ENCODE measurements at places on chromosomes 4 and X.

DNA sequence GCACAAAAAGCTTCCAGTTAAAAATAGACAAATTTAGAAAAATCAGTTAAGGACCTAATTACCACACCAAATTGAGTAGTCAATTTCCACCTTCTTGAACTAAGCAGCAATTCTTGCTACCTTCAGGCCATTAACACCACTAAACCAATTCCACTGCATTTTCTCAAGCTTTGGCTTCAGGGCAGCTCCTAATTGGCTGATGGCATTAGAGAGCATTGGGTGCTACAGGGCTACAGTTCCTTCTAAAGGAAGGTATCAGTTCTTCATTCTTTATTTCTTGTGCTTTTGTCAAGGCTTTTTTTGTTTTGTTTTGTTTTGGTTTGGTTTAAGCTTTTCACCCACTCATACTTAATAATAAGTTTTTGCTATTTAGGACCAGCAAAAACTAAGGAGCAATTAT, 90.2 kb upstream of the FAM241A start:
- DNase-seq, result no peak

- DNase-seq, result no peak
These were observed 24.9 kb downstream of the SH3BP2 start for GRCh38 chr4:2817701-2818350.

DNA sequence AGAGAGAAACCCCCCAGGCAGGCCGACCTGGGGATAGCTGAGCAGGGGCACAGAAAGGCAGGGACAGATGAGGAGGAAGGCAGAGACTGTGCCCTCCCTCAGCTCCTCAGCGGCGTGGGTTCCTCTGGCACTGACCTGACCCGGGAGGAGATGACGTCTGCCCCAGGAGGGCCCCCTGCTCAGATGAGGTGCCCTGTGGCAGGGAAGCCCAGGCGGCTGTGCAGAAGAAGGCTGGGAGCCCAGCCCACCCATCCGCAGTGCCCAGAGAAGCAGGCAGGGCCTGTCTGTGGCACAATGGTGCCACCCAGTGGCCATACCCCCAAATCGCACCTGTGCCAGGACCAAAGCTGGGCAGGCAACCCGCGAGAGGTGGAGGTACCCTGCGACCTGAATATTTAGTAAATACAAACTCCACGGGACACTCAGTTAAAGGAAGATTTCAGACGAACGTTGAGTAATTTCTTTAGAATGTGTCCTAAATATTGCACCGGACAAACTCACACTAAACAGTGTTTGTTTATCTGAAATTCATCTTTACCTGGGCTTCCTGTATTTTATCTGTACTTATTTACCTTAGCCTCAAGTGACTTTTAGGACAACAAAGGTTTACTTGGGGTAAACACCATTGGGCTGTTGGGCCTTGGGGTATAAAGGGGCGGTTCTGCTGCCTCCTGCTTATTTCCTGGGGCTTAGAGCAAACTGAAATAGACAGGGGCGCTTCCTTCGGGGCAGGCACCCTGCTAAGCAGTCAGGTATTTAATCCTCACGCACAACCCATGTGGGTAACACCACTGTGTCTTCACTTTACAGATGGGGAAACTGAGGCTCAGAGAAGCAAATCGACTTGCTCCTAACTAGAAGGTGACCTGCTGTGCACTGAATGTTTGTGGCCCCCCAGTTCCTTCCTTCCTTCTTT, 46.5 kb upstream of the HMX1 start:
- DNase-seq, result peak; percentile 33

- DNase-seq, result no peak
These were observed 22.1 kb downstream of the DOK7 start for GRCh38 chr4:3485011-3485791.

DNA sequence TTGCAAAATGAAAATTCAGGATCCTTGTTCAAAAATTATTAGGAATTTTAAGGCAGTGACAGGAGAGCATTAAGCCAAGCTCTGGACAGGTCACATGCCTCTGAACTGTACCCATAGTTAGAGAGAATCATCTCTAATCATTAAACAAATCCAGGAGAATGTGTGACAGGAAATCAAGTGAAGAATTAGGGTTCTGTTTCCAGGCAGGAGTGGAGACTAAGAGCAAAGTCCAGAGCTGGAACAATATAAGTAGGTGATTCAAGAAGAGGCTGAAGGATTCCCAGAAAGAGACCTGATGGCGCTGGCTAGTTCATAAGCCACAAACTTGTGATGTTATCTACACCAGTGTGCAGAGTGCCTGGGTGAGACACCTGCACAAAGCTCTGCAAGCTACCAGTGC, 104.6 kb upstream of the PRKG2 start:
- DNase-seq, result no peak

DNA sequence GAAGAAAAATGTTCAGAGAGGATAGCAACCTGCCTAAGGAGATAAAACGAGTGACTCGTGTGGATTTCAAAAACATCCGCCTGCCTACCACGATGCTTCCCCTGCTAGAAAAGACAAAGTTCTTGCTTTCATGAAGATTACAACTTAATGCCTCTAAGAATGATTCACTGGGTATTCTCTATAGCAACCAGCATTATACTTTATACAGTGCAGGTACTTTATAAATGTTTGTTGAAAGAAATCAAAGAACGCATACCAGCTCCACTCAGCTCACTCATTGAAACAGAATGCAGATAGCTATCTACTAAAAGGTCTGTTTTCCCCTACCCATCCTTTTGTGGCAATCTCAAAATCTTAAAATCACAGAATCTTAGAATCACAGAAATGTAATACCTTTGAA, 33.7 kb downstream of the GASK1B start:
- no peak for DNase-seq

- DNase-seq, result no peak
These were observed 147.3 kb downstream of the HS6ST2 start for GRCh38 chrX:132810964-132811712.

- no peak for DNase-seq
These were observed 904.1 kb downstream of the NLGN4X start for GRCh38 chrX:5324546-5324945.

GRCh38 chr4:105895583-105896460, 551 bp downstream of the NPNT start:
- no peak for DNase-seq

- DNase-seq, result no peak
These were observed 27.2 kb downstream of the OCIAD1 start for GRCh38 chr4:48858130-48858529.

- no peak for DNase-seq
These were observed 443.2 kb upstream of the FGF16 start for GRCh38 chrX:77003956-77004355.

- no peak for DNase-seq
These were observed 1351.8 kb downstream of the FSTL5 start for GRCh38 chr4:160811956-160812355.

DNA sequence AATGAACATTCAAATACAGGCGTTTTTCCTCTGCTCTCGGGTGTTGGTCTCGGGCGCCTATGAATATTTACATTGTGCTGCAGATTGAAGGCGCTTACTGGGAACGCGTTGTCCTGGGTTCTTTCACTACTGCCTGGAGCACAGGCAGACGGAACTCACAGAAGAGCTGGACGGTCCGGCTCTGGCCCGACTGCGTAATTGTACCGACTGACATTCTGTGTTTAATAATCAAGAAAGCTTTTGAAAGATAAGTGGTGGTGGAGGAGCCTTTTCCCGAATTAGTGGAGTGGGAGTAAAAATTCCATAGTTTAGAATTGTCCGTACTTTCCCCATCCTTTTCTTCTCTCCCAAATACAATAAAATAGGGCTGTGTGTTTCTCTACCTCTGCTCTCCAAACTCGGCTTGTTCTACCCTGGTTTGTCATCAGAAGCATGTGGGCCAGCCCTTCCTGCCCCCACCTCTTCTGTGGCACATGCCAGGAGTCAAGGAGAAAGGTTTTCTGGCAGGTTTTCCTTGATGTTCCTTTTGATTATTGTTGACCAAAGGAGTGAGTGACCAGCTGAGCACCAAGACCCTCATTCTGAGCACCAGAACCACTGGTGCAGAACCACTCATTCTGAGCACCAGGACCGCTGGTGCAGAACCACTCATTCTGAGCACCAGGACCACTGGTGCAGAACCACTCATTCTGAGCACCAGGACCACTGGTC, 2.3 kb downstream of the FHDC1 start:
- no peak for DNase-seq

- DNase-seq, result no peak
These were observed 9.8 kb downstream of the SCFD2 start for GRCh38 chr4:53355930-53356521.

- no peak for DNase-seq
These were observed 20.1 kb downstream of the GPR143 start for GRCh38 chrX:9745417-9746115.

GRCh38 chrX:69396916-69397315, 107.2 kb upstream of the NALF2 start:
- no peak for DNase-seq

DNA sequence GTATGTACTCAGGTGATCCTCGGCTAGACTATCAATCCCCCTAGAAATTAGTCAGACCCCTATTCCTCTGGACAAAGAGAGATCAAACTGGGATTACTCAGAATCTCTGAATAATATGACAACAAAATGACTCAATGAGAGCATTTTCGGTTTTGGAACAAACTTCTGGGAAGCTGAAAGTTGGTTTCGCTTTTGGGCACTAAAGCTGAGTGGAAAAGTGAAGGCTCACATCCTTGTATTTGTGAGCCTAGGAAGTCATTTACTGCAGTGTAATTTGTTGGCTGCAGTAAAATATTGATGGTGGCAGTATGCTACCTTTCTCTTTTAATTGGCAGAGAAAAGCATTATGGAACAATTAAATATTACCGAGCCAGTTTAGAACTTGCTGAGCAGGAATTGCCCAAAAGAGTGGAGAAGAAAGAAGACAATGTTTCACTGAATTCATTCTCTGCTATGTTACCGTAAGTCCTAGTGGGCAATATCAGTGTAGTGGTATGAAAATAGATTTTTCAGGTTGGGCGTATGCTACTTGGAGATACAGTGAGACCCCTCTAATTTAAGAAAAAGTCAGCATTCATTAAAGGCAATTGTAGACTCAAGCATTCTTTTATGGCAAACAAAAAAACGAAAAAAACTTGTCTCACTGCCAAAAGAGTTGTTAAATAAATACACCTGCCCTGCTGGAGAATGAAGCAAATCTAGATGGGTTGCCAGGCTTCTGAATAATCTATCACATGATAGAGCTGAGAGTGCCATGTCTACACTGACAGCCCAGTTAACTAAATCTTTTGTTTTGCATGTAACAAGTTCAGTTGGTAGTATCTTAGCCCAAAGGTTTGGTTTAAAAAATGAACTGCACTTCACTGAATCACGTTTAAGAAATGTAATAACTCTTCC, 69.6 kb downstream of the AGTR2 start:
- no peak for DNase-seq

DNA sequence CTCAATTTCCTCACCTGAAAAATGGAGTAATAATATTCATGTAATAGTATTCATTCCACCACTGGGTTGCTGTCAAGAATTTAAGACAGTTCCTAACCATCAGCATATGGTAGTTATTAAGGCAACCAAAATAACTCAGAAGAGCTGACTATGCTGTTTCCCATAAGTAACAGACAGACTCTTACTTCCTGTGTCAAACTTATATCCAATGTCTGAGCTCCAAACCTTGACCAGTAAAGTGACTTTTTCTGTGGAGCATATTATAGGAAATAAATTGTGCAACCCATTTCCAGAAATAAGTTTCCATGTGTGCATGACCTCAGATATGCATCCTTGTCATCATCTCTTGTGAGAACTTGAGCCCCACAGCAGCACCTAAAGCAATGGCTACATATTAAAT, 78.8 kb downstream of the HADH start:
- no peak for DNase-seq

DNA sequence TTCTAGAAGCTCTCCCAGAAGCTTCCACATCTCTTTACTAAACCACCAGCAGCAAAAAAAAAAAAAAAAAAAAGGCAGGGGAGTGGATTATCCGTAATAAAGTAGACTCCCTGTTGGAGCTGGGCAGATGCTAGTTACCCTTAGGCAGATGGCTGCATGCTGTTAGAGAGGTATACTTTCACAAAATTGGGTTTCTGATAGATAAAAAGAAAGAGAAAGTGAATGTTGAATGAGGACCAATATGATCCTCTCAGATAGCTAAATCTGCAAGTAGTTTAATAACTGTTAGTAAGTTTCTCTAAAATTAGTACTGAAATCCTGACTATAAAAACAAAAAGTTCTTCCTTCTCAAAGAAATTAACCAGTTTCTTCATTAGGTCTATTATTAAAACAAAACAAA, 195.4 kb downstream of the ANAPC10 start:
- no peak for DNase-seq

- DNase-seq, result no peak
These were observed 45.0 kb downstream of the TET2 start for GRCh38 chr4:105191621-105192210.

DNA sequence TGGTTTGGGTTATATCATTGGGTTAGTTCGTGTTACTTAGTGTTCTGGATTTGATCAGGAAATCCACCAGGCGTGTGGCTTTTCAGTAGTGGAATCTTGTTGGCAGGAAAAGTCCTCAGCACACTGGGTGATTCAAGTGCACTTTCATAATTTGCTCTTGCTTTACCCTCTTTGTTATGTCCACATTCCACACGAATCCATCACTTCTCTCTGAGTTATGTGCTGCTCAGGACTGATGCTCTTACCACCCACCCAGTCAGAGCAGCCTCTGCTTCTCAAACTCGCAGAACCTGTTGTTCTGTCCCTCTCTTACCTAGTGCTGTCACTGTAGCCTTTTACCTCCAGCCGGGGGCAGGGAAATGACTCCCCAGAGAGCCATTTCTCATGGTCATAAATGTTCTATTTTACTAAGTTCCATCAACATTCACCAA, 37.2 kb upstream of the SCRG1 start:
- DNase-seq, result no peak

GRCh38 chrX:17622331-17622730, 115.0 kb upstream of the SCML1 start:
- DNase-seq, result no peak

GRCh38 chr4:166459621-166460020, 586.6 kb downstream of the TLL1 start:
- DNase-seq, result no peak

DNA sequence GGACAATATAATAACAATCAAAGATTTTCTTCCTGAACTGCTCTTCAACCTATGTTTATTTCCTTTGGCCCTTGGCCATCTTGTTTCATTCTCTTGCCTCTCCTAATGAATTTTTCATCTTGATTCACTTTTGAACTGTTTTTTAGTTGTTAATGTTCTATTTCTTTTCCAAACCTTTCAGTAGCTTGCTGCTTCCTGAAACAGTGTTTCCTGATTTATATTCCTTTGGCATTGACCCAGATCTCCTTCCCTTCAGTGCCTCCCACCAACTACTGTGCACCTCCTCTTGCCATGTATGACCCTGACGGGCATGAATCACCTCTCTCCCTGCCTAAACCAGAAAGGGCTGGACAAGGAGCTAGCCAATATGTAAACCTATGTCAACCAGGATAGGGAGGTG, 25.6 kb upstream of the SPP1 start:
- no peak for DNase-seq

GRCh38 chr4:125316401-125316790, 1.6 kb downstream of the FAT4 start:
- DNase-seq, result no peak

GRCh38 chrX:102624105-102624504, 24.8 kb downstream of the ARMCX5 start:
- DNase-seq, result no peak

All from stimulated activated CD8-positive, alpha-beta memory T cell treated with anti-CD3 and anti-CD28 coated beads, Interleukin-4, amount 100 ng/mL, for 4 hours (primary cell).